Adipocyte (in vitro differentiated cells): ENCODE measurements at places on chromosomes 3 and 15.
A peak's percentile ranks its signal among the peaks of the same experiment; 100 is the strongest.

GRCh38 chr3:111989061-111989678, 9.6 kb upstream of the TAGLN3 start:
- DNase-seq: peak; percentile 84

DNA sequence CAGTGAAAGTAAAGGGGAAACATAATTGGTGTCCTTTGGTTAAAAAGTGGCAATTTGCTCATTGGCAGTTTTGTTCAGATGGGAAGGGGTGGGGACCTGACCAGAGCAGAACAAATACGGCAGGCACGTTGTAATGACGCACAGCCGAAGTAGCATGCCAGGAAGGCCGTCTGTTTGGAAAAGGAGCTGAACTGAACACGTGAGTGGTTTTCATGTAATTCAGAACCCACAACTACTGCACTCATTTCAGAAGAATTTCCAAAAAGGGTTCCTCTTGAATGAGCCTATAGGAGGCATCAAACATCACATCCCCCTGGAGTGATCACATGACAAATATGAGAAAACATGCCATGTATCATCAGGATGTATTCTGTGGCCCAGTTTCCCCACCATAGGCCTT, 42.9 kb upstream of the LMCD1 start:
- peak; percentile 83 for DNase-seq

GRCh38 chr3:166324401-166324800, 487.2 kb upstream of the BCHE start:
- DNase-seq: no peak

GRCh38 chr3:186642014-186642413, 1.8 kb downstream of the FETUB start:
- DNase-seq: no peak

DNA sequence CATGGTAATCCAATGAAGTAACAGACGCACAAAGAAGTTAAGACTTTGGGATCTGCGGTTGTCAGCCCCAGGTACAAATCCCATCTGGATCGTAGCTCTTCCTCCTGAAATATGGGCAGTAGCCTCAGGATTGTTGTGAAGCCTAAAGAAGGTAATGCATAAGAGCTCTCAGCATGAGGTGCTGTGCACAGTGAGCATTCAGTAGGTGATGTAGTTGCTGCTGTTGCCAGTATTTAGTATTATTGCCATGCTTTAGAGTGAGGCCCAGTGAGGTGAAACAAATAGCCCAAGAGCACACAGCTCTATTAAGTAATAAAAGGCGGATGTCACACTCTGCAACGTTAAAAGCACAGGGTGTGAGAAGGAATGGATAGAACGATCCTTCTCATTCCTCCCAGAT, 225.7 kb downstream of the GABRG3 start:
- DNase-seq: no peak

GRCh38 chr3:160065282-160065681, 76.6 kb downstream of the IL12A start:
- DNase-seq: no peak

- DNase-seq: peak; percentile 52
Observed at GRCh38 chr15:71228403-71228802, 113.1 kb downstream of the THSD4 start.

DNA sequence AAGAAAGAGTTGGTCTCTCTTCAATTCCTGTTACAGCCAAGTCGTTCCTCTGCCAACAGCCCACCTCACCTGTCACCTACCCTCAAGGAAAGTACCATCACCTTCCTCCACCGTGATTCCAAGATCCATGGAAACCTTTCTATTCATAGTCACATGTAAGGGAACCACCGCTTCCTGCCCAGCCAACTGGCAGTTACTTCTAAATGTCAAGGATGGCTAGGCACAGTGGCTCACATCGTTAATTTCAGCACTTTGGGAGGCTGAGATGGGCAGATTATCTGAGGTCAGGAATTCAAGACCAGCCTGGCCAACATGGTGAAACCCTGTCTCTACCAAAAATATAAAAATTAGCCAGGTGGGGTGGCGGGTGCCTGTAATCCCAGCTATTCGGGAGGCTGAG, 82.8 kb downstream of the FOXP1 start:
- no peak for DNase-seq

DNA sequence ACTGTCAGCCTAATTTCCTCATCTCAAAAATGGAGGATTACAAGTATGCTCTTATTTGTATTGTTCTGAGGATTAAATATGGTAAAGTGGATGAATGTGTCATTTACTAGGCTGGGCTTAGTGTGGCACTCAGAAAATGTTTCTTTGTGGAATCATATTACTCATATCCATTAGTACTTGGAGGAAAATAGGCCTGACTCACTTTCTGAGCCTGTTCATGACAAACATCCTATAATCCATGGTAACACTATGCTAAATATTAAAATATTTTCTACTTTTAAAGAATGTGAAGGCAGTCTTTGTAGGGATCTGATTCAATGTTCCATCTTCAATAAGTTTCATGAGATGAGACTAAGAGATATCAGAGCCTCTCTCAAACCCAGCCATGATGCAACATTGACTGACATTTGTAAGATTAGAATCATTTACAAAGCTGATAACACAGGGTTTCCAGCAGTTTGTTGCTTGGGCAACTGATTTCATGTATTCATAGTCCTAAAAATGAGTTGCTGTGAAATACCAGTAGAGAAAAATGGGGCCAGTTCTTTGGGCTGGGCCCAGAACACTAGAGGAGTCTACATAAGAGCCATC, 1048.5 kb downstream of the NTRK3 start:
- DNase-seq: peak; percentile 1

DNA sequence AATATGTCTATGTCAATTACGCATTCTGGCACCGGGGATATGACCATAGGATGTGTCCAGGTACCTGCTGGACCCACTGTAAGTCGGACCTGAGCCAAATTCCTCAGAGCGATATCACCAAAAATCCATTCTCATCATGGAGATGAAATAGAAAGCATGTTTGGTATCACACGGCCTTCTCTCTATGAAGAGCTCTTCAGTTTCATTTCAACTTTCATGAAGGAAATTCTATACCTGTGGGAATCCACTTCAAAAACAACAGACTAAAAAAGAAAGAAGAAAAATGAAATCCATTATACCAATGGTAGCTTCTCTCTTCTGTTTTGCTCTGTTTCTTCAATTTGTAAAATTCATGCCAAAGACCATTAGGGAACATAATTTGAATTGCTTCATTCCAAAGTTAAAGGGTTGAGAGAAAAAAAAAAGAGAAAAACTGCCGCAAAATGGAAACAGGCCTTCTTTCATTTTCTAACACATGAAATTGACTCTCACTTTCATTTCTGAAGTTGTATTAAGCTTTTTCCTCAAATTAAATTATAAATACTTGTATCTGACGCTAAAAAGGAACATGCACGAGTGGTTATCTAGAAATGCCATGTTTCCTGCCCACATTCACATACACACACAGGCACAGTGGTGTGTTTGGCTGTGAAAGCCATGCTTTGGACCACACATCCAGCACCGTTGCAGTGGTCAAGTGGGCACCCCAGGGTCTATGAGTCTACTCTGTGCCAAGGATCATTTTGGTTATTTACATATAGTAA, 46.9 kb upstream of the DIPK2A start:
- DNase-seq: no peak

- no peak for DNase-seq
Observed at GRCh38 chr3:72065236-72065635, 280.3 kb upstream of the PROK2 start.

- no peak for DNase-seq
Observed at GRCh38 chr15:91142106-91142744, 42.2 kb downstream of the SV2B start.

- no peak for DNase-seq
Observed at GRCh38 chr3:14792691-14793121, 26.1 kb upstream of the FGD5 start.

DNA sequence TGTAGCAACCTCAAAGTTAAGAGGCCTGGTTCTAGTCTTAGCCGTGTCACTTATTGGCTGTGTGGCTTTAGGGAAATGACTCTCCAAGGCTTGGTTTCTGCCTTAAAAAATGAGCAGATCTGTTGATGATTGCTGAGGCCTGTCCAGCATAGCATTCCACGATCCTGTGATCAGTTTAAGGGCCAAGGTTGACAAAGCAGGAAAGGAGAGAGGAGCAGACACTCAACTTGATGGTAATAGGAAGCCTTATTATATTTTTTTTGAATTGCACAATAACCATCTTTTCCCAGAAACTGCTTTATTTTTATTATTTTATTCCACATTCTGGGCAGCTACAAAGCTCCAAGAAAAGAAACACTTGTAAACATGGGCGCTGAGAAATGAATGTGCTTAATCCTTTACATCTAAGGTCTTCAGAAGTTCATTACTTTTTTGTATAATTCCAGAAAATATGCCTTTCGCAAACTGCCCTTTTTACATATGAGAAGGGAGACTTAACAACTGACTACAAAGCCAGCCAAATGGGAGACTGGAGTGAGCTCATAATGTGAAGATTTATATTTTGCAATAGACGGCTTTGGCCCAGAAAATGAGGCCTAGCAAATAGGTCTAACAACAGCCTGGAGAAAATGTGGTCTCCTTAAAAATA, 241.0 kb downstream of the ATP8B4 start:
- peak; percentile 78 for DNase-seq

DNA sequence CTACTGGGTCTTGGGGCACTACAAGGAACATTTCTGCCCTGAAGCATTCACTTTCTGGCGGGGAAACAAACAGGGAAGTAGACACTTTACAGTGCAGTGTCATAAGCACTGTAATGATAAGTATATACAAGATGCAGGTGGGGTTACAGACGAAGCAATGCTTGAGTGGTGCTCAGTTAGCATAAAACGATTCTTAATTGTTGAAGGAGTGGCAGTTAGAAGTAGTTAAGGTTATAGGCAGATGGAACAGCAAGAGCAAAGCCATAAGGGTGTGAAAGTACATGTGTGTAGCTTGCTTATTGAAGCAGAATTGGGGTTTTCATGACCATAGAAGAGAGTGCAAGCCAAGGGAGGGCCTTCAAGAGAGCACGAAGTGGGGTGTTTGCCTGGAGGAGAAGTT, 46.2 kb downstream of the SLC25A26 start:
- DNase-seq: no peak

DNA sequence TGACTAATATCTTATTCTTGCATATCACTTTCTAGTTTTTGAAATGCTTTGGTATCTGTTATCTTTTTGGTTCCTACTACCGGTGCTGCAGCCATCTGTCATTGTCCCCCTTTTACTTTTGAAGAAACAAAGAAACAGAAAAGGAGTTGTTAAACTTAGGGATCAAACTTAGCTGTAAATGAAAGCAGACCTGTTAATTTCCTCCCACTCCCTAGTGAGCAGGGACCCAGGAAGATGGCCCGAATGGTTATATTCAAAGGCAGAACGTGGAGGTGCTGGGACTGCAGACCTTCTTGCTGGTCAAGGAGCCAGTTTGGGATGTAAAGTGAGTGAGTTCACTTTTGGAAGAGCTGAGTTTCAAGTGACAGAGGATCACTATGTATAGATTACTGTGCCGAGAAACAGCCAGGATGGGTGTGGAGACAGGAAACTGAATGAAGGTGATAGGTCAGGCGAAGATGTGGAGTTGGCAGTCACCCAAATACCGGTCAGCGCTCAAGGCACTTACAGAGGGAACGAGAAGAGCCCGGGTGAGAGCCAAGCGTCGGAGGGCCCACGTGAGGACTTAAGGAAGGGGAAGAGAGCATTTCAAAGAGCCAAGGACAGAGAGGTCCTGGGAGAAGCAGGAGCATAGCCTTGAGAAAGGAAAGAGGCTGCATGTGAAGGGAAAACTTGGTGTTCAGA, 20.1 kb downstream of the KBTBD8 start:
- no peak for DNase-seq

- peak; percentile 60 for DNase-seq
Observed at GRCh38 chr3:52313774-52314188, 2.3 kb upstream of the DNAH1 start.

DNA sequence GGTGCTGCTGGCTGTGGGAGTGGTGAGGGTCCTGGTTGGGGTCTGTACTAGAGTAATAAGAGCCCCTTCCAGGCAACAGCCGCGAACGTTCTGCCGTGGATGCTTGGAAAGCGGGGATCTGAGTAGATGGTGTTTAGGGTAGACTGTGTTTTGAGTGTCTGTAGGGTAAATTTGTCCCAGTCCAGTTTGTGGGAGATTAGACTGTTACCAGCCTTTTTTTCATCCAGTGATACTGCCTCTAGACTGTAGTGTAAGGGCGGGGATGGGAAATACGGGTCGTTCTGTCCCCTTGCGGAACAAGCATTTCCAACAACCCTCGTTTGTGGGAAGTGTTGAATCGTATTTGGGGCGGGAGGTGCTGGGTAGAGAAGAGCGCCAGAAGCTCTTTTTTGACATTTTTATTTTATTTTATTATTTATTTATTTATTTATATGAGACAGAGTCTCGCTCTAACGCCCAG, 424 bp downstream of the HAUS2 start:
- DNase-seq: peak; percentile 52

DNA sequence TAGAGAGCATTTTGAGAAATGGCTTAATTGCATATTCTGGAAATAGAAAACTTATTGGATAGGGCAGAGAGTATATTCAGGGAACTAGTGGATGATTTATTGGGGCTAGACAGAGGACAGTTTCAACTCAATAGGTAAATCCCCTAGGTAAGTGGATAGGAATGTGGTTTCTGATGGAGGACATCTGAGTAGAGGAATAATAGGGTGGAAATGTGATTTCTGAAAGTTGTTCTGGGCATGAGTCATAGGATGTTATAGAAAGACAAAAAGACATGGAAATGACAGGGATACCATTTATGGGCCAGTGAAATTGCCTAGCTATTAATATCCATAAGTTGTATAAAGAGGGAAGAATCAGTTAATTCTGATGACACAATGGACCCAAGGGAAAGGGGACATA, 563.3 kb upstream of the GOLIM4 start:
- DNase-seq: no peak

DNA sequence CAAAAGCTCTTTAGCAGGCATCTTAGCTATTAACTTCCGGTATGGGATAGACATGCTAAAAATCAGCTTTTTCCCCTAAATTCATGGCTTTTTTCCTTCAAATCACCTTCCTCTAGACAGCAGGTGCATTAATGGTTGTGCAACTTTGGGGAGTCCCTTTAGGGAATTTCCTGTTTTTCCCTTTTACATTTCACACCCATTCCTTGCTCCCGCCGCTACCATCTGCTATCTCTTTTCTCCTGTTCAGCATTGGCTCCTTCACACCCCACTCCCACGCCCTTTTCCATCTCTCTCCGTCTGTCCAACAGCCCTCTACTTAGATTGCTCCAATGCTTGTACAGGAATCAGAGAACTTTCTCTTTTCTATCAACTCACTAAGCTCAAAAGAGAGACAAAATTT, 43.4 kb downstream of the FEZF2 start:
- no peak for DNase-seq

DNA sequence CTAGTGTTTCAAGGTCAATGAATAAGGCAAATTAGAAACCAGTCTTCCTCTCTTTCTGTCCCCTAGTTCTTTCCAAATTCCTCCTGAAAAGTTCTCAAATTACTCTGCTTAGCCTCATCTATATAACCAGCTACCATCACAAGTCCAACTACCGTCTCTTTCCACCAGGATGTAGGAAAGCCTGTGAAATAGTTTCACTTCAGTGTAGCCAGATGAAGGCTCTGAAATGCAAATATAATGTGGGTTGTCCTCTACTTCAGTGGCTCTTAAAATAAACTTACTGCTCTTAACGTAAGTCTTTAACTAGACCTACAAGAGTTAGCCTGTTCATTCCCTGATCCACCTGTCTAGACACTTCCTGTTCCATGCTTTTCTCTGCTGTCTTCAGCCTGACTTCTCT, 827.7 kb downstream of the ROBO1 start:
- DNase-seq: no peak

- DNase-seq: no peak
Observed at GRCh38 chr3:131560795-131561194, 58.0 kb upstream of the MRPL3 start.
